Hematopoietic multipotent progenitor cell treated with erythropoietin and hydrocortisone succinate and interleukin-3 and kit ligand, for 15 days (in vitro differentiated cells): ENCODE measurements at places on chromosomes 5 and 9.

GRCh38 chr9:14240537-14240936 lies 73.4 kb downstream of the NFIB start:
- no peak for DNase-seq

DNA sequence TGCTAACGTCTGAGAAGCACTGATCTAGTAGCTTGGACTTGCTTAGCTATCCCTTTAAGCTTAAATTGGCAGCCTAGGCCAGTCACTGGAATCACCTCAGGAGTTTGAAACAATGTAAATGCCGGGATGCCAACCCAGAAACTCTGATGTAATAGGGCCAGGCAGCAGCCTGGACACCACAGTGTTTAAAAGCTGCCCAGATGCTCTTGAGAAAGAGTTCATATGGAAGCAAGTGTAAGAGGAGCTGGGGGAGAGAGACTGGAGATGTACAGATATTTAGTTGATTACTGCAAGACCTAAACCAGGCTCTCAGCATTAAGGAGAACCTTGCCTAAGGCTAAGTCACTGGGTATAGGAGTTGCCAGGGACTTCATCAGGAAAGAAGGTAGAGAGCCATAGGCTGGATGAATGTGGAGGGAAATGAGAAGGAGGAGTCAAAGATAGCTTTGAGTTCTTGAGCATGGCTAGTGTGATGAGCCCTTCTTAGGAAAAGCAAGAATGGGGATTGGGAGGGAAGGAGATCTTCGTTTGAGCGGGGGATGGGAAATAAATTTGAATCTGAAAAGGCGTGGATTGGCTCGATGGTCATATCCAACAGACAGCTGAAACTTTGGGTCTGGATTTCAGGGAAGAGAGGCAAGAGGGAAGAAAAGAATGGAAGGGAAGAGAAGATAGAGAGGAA lies 392.9 kb upstream of the WWC1 start:
- DNase-seq: no peak

- DNase-seq: no peak
Observed at GRCh38 chr5:75668445-75668844, 48.8 kb downstream of the POC5 start.

DNA sequence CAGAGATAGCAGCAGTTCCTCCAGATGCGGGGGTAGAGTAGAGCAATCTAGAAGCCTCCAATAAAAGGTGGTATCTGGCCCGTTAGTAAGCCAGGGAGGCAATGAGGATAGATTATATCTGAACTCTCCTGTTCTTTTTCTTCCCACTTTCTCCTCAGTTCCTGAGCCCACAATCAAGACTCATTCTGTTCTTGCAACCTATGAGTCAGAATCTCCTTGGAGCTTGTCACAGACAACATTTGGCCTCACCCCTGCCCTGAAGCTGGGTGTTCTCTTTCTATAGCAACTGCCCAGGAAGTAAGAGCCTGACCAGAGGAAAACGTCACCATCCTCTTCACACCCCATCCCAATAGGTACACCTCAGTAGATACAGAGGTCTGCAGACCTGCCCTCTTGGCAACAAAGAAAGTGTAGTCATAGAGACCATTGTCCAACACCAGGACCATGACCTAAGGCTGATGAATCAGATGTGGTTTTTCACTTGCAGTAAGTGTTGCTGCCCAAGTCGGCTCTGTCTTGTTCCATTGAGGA lies 76.3 kb upstream of the PCA3 start:
- DNase-seq: no peak

GRCh38 chr5:136726506-136726905 lies 361.2 kb upstream of the TRPC7 start:
- DNase-seq: no peak

DNA sequence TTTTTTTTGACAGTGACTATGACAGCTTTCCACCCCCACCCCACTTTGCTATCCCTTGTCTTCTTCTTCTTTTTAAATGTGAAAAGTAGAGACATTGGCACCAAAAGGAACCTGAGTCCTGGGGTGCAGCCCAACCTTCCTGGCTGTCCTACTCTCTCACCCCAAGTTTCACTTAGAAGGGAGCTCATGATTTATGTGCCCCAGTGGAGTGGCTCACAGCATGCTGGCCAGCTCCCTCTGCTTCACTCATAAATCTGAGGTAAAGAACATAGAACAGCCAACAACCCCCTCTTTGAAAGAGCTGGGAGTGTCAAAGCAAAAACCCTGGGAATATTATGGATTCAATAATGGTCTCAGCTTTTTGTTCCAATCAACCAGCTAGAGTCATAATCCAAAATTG lies 196.3 kb upstream of the DAPK1 start:
- DNase-seq: no peak

GRCh38 chr5:112787261-112787660 lies 49.6 kb downstream of the APC start:
- DNase-seq: no peak

DNA sequence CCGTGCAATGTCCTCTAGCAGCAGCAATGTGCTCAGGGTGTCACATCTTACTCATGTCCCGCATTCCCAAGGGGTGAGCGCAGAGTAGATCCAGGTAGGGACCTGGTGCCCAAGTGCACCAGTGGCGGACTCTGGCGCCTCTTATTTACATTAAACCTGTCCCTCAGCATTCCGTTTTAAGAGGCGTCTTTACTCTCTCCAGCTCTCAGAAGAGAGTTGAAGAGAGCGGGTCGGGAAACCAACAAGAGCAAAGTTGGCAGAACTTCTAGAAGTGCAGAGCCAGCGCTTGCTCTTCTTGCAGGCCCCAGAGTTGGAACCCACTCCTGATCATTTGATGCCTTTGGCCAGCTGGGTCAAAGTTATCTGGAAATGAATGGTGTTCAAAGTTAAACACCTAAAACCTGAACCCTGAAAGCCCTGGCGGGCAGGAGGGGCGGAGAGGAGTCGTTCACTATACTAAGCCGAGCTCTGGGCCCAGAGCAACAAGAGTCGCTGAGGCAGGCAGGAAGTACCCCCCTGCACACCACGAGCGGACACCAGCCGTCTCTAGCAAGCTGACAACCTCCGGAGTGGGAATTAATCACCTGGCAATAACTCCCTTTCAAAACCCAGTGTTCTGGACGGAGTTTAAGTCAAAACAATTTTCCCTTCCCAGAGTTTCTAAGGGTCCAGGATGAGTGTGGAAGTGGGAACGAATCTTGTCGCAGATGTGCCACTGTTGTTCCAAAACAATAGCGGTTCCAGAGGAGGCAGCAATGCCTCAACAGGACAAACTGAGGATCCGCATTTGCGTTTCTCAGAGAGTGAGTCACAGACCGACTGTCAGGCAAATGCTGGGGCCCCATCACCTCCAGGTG lies 122.8 kb downstream of the TMEM161B start:
- no peak for DNase-seq

- DNase-seq: no peak
Observed at GRCh38 chr5:175805256-175806011, 65.9 kb upstream of the CPLX2 start.

- DNase-seq: no peak
Observed at GRCh38 chr5:59709846-59710245, 183.7 kb downstream of the PDE4D start.

DNA sequence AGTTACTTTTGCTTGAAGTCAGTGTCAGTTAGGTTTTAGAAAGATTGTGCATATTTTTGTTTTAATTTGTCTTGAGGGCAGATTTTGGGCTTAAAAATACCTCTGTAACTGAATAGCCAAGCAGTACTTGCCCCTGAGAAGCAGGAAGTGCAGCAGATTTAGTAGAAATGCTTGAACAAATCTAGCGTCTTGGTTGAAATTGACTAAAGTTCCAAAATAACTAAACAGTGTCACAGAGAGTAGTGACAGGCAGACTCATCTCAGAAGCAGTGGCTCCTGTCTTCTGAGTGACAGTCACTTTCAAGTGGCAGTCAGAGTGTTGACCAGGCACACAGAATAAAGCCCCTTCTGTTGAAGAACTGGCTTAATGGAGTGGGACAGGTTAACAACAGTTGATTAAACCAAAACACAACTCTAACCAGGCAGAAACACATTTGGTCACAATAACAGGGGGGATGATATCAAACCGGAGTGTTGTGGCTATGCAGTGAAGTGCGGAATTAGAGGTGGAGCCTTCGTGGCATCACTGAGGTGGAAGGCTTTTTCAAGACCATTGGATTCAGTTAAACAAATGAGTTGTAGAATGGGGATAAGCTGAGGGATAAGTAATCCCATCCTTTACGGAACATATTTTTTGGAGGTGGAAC lies 29.1 kb downstream of the TRIO start:
- no peak for DNase-seq

GRCh38 chr9:88722753-88723152 lies 187.8 kb downstream of the NXNL2 start:
- DNase-seq: no peak

DNA sequence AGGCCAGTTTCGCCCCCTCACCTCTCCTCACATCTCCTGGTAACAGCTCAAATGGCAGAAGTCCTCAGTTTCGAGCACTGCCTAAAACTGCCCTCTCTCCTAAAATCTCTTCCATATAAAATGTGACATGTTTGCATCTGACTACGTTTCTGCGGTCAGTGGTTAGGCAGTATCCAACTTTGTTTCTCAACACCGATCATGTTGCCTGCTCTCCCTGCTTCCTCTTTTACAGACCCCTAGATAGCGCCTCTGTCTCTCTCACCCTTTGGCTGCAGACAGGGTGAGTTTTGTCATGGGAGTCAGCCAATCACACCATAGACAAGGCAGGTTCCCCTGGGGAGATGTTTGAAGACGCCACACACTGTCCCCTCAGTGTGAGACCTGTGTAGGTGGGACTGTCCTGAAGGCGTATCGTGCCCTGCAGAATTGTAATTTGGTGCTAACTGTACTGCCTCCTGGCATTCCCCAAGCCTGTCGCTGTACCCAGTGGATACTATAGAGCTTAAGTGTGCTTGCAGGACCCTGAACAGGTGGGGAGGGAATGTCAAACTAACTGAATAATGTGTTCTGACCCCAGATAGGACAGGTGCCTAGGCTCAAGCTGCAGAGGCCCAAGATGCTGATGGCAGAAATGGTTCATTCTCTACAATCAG lies 1.1 kb downstream of the HEXB start:
- peak; percentile 8 for DNase-seq

- no peak for DNase-seq
Observed at GRCh38 chr5:137858223-137858916, 9.3 kb upstream of the MYOT start.

GRCh38 chr5:161138751-161139455 lies 286.9 kb upstream of the ATP10B start:
- no peak for DNase-seq

DNA sequence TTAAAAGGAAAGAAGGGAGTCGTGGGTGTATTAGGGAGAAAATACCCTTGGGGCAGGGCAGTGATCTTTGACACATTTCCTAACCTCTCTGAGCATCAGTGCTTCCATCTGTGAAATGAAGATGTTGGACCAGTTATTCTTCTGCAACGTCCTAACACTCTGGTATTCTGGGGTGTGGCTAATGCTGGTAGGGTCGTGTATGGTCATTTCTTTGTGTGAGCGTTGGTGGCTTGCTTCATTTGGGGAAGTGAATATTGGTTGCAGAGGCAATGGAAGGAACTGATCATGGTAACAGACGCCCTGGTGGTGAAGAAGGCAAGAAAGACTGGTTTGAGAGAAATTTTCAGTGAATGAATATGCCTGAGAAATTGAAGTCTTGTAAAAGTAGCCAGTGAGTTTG lies 67.9 kb upstream of the TTC23L start:
- DNase-seq: no peak

DNA sequence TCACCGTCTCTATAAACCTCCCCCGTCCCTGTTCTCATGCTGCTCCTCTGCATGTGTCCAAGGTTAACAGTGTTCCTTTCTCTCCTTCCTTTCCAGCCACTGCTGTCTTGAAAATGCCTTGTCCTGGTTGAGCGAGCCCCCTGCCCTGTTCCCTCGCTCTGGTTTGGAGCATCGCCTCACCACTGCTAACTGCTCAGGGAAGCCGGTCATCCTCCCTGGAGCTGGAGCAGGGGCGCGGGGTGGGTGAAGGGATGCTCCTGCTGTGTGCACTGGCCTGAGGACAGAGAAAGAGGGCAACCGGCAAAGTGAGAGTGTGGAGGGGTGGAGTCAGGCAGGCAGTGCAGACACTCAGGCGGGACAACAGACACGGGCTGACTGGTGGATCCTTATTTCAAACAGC lies 19.4 kb downstream of the UBE2QL1 start:
- DNase-seq: no peak

- no peak for DNase-seq
Observed at GRCh38 chr9:122080986-122081385, 12.1 kb downstream of the TTLL11 start.

DNA sequence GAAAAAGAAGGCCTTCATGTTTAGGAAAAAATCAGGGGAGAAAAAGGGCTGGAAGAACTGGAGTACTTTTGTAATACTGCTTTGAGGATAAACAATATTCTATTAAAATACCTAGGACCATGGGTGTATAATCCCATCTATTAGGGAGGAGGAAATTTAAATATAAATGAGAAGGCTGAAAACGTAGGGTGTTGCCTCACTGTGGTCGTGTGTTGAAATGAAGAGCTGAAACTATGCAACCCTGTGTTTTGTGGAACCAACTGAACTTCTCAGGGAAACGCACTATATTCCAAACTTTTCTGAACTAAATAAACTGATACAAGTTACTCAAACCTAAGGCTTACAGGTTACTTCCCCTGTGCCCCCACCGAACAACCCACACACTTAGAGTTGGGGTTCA lies 4.5 kb upstream of the CNTLN start:
- no peak for DNase-seq

DNA sequence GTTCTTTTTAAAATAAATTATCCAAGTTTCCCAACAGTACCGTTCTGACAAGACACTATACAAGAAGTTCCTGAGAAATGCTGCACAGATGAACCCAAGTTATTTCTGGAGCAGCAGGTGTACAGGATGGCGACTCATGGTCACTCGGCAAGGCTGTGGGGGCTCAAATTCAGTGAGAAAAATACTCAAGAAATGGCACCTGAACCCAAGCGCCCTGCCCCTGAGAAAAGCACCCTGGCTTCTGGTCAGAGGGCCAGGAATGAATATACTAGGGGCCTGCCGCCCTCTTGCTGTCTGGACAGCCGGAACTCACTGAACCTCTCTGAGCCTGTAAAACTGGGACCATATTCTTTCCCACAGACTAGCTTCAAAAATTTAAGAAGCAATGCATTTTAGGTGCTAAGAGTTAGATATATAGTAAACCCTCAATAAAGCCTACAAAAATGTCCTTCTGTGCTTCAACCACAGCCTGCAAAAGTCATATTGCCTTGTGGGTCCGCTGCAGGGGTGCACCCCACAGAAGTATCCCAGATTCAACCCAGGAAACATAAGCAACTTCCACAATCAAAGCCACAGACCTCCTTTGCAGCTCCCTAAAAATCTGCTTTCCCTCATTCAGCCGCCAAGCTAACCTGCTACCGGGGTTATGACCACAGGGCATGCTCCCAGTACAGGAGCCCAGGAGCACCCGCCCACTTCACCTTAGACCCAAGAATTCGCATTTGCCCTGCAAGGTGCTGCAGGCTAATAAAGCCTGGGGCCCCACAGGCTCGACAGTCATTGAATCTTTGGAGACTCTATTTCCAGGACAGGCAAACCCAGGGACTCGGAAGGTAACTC lies 1.4 kb downstream of the RAPGEF1 start:
- DNase-seq: no peak

GRCh38 chr9:16277471-16277960 lies 593.0 kb downstream of the BNC2 start:
- no peak for DNase-seq
